ENCODE measurements at places on chromosomes 4 and X.
A peak's percentile ranks its signal among the peaks of the same experiment; 100 is the strongest.

GRCh38 chr4:62133977-62134376 lies 933.9 kb downstream of the ADGRL3 start:
- DNase-seq, result no peak

DNA sequence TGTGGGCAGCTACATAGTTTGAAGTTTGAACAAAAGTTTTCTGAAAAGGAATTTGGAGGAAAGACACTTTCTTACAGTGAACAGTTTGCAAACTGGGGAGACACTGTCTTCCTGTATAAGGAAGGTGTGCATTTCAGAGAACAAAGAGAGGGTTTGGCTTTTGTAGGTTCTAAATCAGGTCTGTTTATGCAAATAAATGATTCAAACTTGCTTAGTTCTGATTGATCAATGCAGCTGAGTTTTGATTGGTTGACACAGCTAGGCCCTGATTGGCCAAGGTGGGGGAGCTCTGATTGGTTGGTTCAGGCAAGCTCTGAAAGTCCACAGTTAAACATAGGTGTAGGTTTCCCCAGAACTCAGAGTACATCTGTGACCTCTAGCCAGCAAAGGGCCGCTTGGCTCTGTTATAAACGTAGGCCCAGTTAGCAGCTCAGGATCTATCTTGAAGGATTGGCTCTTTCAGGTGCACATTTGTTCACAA lies 63.0 kb upstream of the ENPP6 start:
- peak; percentile 64 for DNase-seq

GRCh38 chr4:8205241-8205707 lies 6.2 kb downstream of the SH3TC1 start:
- DNase-seq, result no peak

GRCh38 chr4:68489338-68489737 lies 42.1 kb downstream of the TMPRSS11E start:
- no peak for DNase-seq

- DNase-seq, result no peak
Observed at GRCh38 chrX:154987940-154988339, 34.6 kb downstream of the F8 start.

DNA sequence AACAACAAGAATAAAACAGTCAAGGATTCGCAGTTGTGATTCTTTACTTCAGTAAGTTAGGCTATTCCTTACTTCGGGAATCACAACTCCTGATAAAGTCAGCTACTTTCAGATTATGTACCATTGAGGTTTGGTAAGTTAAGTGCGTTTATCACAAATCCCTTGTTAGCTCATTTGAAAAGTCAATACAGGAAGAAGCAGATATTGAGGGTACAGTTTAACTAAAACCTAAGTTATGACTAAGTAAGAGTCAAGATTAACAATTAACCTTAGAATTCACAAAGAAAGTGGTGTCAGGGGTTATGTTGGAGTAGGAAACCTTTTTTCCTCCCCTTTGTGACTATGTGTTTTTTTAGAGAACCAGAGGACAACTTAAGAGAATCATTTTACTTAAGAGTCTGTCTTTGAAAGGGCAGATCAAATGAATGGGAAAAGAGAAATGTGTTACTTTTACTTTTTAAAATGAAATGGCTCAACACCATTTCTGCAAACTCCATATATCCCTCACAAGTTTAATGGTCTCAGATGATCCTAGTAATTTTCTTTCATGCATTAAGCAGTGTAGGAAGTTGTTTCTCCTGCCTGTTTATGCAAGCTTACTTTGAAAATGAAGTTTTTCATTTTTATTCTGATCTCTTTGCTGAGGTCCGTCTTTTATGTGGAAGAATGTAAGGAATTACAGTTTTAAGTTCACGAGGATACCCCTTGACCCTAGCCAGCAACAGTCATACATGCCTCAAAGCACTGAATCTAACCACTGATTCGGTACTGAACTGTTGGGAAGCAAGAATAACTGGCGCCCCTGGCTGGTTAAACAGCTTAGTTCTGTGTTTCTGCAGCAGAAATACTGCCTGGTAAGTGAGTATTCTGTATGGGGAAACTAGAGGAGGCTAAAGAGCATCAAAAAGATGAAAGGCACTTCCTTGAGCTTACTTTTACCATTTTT lies 211.7 kb downstream of the SLC4A4 start:
- no peak for DNase-seq

- DNase-seq, result no peak
Observed at GRCh38 chr4:85738721-85739120, 263.8 kb downstream of the ARHGAP24 start.

- DNase-seq, result no peak
Observed at GRCh38 chr4:130053723-130054122, 957.8 kb downstream of the C4orf33 start.

DNA sequence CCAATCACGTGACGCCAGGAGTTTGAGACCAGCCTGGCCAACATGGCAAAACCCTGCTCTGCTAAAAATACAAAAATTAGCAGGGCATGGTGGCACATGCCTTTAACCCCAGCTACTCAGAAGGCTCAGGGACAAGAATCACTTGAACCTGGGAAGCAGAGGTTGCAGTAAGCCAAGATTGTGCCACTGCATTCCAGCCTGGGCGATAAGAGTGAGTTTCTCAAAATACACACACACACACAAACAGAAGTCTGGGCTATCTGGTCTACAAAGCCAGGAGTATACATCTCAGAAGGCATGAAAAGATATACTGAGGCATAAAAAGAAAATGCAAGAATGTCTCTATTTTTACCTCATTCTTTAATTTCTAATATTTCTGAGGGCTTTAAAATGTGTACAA lies 11.3 kb downstream of the YTHDC1 start:
- no peak for DNase-seq

GRCh38 chr4:140152751-140153418 lies 1.1 kb downstream of the MAML3 start:
- peak; percentile 38 for DNase-seq

- DNase-seq, result no peak
Observed at GRCh38 chr4:10164877-10165283, 48.3 kb upstream of the WDR1 start.

GRCh38 chr4:147944249-147944648 lies 212.4 kb downstream of the ARHGAP10 start:
- DNase-seq, result no peak

- DNase-seq, result peak; percentile 70
Observed at GRCh38 chr4:54941994-54942552, 183.3 kb downstream of the KDR start.

- DNase-seq, result no peak
Observed at GRCh38 chr4:182297659-182298058, 54.5 kb downstream of the TENM3 start.

- peak; percentile 85 for DNase-seq
Observed at GRCh38 chrX:2627272-2627867, 63.7 kb upstream of the CD99 start.

DNA sequence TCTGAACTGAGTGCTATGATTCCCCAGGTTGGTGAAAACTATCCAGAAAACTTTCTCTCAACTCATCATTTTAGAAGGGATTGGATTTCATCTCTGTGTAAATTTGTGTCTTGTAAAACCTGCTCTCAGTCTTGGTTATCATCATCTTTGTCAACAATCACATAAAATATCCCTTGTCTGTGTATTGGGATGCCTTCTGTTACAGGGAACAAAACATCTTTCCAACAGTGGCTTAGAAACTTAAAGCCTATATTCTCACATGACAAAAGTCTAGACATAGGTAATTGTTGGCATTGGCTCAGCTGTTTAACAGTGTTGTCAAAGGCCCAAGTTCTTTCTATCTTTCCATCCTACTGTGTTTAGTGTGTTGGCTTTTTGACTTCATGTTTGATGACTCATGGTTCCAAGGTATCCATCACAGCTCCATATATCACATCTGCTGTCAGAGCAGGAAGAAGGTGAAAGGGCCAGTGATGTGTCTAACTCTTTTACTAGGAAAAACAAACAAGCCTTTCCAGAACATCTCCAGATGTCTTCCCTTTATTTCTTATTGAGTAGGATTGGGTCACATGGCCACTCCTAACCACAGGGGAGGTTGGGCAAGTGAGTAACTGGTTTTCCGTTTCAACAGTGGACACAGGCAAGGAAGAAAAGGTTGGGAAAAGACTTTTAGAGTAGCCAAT lies 65.0 kb downstream of the PHEX start:
- no peak for DNase-seq

- DNase-seq, result peak; percentile 4
Observed at GRCh38 chr4:36187723-36188333, 56.5 kb downstream of the ARAP2 start.

GRCh38 chr4:119585771-119586170 lies 42.8 kb downstream of the PDE5A start:
- no peak for DNase-seq

- DNase-seq, result no peak
Observed at GRCh38 chr4:82108506-82108905, 265.3 kb downstream of the HNRNPD start.

DNA sequence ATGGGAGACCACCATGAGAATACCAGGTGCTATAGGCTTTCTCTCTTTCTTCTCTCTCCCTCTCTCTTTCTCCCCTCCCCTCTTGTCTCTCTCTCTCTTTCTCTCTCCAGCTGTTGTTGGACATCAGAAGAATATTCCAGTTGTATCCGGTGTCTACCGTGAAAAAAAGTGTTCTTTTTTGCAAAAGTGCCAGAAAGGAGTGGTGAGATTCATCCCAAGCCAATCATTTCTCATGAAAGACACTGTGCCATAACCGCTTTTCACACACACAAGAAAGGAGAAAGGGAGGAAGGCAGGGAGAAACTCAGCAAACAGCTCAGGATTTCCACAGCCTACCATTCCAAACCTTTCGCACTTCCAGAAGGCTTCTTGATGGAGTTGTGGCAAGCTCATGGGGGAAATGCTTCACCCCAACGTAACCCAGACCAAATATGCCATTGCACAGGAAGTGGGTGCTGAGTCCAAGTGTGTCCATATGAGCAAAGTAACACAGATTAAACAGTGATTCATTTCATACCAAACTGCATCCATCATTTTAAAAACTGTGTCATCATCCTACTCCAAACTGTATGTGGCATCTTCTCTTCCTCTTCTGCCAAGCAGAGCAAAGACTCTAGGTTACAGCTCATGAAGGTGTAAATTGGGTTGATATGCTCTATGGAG lies 224.0 kb downstream of the APBB2 start:
- DNase-seq, result no peak

Measured in OCI-LY7 (cell line).